ENCODE measurements at places on chromosomes 16 and 17. TPM values are rescaled to one million over a fixed set of nuclear protein-coding genes. Genes with fewer than 3 reads are reported as not detected.

Gene CDRT15
- not detected for total RNA-seq

Gene CD79B
- not detected for total RNA-seq

Gene NMT1
- 153 TPM for total RNA-seq

Gene ACLY
- total RNA-seq, result 193 TPM

Gene WNT9B
- total RNA-seq, result not detected

Gene GPR179
- not detected for total RNA-seq

Gene ETV4
- total RNA-seq, result 31.5 TPM

Gene TBC1D3L
- total RNA-seq, result 0.55 TPM

Gene KRT9
- not detected for total RNA-seq

Data from G401 (cell line).